ENCODE measurements at places on chromosomes 6 and 20.

DNA sequence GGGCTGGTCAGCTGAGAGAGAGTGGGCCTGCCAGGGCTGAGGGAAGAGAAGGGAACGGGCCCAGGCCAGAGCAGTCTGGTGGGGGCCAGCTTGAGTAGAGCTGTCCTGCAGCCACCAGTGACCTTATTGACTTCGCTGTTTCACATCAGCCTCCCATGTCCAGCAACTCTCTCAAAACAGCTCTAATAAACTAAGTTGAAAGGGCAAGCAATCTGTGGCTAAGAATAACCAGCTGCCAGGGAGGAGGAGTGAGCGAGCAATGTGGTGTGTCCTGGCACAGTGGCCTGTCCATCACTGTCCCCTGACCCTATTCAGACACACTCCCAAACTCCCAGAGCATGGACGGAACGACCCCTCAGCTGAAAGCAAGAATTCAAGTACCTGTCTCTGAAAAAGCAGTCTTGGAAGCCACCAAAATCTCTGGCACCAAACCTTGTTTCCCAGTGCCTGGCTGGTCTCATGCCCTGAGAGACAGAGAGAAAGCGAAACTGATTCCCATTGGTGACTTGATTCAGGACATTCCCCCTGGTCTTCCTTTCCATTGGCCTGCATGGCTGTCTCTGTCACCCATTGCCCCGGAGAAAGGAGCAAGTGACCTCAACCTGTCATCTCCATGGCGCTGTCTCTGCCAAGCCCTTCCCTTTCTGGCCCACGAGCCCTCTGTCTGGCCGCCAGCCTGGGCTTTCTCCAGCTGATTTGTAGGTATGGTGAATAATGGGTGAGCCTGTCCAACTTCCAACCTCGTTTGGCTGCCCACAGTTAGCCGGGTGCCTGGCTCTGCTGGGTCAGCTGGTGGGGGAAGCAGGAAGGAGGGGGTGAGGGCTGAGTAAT lies at the start of gene DDO:
Gene DDO (minus strand): TSS at position 490 of the 831 bp plus-strand sequence. CDS start 2,113 bp downstream, outside the sequence.
- DNase-seq = peak; percentile 85

DNA sequence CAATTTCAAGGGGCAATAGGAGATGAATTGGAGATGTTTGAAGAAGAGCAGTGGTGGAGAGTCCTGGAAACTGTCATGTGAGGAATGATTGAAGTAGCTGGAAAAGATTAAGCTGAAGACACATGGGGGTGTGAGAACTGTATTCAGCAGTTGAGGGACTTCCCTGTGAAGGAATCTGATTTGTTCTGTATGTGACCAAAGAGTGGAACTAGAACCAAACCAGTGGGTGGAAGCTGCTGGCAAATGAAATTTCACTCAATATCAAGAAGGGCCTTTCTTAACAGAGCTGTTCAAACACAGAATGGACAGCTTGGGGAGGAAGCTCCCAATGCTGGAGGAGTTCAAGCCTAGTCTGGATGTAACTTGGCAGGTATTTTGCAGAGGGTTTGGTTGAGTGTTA lies 21.3 kb downstream of the SEC23B start:
- DNase-seq = no peak

DNA sequence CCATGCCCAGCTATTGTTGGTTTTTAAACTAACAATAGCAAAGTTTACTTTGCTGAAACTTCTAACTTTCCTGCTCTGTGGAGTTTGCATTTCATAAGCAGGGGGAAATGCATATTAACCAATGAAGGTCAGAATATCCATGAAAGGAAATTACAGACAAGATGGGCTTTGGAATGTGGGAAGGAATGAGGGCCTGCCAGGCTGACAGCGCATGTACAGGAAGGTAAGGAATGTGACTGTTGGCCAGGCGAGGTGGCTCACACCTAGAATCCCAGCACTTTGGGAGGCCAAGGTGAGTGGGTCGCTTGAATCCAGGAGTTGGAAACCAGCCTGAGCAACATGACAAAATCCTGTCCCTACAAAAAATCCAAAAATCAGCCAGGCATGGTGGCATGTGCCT lies 49.6 kb downstream of the CDK5RAP1 start:
- no peak for DNase-seq

DNA sequence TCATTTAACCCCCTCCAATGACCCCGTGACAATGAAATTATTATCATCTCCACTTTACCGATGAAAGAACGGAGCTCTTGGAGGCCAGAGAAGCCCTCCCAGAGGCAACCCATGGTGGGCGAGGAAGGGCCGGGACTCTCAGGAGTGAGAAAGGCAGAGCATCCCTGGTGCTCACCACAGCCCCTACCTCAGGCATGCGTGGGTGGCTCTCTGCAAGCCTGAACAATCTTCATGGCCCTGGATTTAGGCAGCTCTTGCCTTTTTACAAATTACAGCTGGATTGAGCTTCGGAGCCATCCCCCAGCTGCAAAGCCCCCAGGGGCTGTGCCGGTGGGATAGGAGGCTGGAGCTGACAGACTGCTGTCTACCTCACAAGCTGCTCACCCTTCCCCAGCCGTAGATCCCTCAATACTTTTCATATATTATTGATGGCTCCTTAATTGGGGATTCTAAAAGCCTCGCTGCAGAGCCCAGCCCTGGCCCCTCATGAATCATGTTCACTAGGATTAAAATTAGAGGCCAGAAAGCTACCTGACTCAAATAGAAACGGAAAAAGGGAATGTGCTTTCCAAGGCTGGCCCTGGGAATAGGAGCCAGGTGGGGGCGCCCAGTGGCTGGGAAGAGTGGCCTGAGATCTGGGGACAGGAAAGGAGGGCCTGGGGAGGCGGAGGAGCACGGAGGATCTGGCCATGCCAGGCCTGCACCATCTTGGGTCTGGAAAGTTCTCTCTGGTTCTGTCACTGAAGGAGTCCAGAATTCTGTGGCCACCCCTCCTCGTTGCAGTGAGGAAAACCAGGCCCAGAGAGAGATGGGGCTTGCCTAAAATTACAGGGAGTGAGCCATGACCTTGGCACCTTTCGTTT lies 29.1 kb downstream of the CPNE5 start:
- no peak for DNase-seq

DNA sequence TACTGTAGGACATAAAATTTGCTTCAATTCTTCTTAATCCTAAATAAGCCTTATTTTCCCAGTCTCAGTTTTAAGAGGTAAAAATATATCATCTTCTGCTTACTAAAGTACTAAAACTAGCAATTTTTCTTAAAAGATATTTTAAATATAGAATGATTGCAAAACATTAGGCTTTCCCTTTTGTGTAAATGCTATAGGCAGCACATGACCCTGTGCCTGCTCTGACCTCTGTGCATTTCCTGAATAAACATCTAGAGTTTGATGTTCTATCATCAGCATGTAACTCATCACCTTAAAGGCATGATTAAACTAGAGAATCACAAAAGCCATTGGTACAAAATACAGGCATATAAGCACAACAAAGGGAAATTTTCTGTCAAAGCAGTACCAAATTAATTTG lies 422.7 kb downstream of the TFAP2B start:
- no peak for DNase-seq

DNA sequence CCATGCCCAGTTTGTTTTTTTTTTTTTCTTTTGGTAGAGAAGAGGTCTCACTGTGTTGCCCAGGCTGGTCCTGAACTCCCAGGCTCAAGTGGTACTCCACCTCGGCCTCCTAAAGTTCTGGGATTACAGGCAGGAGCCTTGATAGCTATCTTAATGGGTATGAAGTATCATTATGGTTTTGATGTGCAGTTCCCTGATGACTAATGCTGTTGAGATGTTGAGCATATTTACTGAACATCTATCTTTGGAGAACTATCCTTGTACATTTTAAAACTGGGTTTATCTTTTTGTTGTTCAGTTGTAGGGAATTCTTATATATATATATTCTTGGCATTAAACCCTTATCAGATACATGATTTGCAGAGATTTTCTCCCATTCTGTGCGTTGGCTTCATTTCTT lies 21.4 kb upstream of the MYL9 start:
- DNase-seq = no peak

GRCh38 chr20:45359406-45360148 lies 3.4 kb upstream of the SYS1 start:
- DNase-seq = peak; percentile 91

GRCh38 chr6:28336284-28337120 lies 554 bp upstream of the ZSCAN31 start:
- DNase-seq = peak; percentile 91

DNA sequence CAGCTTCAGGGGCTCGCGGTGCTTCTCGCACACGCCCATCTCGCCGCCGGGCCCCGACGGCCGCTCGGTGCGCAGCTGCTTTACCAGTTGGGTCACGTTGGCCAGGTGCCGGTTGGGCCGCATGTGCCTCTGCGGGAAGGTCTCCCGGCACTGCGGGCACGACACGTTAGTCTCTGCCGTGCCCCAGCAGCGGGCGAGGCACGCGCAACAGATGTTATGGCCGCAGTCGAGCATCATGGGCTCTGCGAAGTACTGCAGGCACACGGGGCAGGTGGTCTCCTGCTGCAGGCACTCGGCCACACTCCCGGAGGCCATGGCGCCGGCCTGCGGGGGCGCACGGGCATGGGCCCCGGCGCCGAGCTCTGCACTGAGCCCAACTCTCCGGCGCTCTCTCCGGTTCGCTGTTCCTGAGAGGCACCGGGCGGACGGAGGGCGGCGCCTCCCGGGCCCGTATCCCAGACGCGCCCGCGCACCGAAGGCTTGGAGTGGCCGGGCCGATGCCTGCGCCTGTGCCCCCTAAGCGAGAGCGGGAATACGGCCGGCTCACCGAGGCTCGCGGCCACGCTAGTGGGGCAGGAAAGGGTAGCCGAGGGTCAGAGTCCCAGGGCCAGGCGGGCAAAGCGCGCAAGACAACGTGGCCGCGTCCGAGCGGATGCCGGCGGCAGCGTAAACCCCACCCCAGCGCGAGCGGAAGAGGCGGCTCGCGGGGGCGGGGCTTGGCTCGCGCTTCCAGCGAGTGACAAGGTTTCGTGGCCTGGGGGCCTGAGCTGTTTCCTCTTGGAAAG lies at the start of gene TRIM27:
Gene TRIM27 (minus strand): TSS at position 668 of the 785 bp plus-strand sequence. CDS start 353 bp downstream, at position 315.
- DNase-seq = peak; percentile 92

GRCh38 chr20:33006776-33007375 lies 628 bp upstream of the BPIFB2 start:
- DNase-seq = no peak

DNA sequence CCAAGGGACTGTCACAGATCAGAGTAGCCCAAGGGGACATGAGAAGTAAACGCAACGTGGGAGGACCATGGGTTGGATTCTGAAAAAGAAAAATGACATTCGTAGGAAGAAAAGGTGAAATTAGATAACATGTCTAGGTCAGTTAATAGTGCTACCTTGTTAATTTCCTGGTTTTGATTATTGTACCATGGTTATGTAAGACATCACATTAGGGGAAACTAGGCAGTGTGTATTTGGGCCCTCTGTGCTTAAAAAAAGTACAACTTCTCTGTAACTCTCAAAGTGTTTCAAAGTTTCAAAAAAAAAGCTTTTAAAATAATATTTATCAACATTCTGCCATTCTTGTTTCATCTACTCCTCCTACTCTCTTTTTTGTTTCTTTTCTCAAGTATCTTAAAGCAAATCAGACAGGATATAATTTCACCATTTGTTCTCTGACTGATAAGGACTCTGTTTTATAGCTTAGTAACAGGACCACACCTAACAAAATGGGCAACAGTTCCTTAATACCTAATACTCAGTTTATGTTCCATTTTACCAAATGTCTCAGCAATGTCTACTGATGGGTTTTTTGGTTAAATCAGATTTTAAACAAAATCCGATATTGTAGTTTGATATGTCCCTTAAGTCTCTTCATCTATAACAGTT lies 97.1 kb upstream of the PLCB4 start:
- DNase-seq = no peak

DNA sequence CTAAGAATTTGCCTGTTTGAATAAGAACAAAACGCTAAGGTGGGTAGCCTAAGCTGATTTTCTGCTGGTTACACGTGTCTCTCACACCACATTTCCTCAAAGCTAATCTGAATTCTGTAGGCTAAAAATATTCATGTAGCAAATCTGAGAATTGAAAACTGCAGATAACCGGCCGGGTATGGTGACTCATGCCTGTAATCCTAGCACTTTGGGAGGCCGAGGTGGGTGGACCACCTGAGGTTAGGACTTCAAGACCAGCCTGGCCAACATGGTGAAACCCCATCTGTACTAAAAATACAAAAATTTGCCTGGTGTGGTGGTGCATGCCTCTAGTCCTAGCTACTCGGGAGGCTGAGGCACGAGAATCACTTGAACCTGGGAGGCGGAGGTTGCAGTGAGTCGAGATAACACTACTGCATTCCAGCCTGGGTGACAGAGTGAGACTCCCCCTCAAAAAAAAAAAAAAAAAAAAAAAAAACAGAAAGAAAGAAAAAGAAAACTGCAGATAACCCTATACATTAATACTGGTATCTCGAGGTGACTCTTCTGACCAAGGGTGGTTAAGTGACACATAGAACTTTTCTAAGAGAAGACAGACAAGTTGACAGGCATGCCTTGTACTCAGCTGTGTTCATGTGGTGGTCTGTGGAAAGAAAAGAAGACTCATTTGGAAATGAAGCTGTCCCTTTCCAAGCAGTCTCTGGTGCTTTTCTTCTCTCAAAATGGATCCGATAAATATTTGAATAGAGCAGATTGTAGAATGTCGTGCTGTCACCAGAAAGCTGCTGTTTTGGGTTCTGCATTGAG lies 24.7 kb upstream of the ASXL1 start:
- no peak for DNase-seq

All from RPMI7951 (cell line).